NCI-H1048 (cell line): ENCODE measurements at places on chromosomes 12 and 14.

DNA sequence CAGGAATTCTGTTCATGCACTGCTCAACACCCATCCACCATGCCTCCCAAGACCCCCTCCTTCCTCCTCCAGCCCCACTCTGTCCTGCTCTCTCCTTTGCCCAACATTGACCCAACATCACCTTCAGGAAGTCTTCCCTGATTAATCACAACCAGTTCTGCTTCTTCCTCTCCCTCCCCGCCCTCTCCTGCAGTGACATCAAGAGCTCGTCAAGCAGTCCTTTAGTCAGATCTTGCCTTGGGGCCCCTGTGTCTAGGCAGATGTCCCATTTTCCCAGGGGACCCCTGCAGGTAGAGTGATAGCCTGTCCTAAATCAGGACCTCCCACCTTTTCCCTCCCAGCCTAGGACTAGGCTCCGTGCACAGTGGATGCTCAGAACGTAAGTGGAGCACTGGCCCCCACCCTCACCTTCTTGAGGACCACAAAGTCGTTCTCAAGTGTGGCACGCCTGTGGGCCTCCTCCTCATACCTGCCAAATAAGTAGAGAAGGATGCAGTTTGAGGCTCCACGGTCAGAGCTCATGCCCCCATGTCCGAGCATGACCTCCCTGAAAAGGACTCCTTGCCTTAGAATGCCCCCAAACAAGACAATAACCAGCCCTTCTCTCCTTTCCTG, 2.3 kb downstream of the KRT78 start:
- DNase-seq, result no peak

- DNase-seq, result no peak
These were observed 18.0 kb upstream of the APPL2 start for GRCh38 chr12:105253866-105254513.

DNA sequence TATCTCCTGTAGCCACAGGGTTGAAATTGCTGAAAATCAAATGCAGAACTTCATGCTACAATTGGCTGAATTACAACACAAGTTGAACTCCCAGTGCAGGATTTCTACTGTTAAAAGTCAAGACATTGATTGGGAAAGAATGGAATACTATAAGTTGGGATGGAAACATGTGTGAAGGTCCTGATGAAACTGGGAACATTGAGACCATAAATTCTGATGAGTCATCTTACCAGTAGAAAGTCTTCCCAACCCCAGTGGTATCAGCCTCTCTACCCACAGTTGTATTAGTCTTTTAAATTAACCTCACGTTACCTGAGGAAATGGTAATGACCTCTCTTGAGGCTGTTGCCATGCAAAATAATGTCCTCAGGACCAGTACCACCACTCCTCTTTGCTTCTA, 27.4 kb upstream of the DYRK2 start:
- DNase-seq, result no peak

DNA sequence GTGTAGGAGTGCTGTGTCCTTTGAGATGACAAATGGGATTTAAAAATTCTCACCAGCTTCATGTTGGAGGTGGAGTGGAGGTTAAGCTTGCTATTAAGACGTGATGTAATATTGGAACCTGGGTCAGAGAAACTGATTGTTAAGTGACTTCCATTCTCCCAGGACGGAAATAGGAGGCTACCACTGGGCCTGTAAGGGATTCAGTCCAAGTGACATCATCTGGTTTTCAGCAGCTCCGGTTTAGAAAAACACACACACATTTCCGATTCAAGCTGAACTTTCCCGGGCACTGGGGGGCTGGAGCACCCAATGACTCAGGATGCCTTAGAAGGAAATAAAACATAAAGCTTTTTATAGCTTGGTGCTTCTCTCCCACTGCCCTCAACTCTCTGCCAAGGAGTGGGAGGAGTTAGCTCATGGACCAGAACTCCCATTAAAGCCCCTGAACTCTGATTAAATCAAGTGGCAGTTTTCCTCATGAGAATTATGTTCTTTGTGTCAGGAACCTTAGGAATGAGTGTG, 12.4 kb downstream of the CALM1 start:
- no peak for DNase-seq

DNA sequence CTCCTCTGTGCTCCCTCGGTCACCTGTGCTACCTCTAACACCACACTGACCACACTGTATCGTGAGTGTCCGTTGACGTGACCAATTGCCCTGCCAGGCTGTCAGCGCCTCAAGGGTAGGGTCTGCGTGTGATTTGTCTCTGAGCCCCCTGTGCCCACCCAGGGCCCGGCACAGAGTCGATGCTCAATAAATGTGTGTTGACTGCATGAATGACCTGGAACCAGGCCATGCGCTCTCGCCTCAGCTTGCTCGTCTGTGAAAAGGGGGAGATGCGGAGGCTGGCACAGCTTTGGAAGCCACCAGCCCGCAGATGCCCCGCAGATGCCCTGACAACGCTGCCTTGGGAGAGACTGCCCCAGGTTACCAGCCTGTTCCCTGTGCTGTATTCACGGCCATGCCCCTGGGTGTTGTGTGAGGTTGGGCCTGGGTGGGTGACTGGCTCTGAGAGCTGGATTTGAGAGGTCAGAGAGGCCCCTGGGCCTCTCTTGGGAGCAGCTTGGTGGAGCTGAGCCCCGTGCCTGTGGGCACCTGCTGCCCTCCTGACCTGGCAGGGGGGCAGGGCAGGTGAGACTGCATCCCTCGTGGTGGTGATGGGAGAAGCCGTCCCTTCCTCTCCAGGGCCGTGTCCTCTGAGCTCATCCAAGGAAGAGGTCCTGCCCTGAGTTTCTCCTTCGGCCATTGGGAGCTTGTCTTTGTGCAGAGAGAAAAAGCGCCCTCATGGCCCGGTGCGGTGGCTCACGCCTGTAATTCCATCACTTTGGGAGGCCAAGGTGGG, 43.2 kb downstream of the CYP46A1 start:
- no peak for DNase-seq

DNA sequence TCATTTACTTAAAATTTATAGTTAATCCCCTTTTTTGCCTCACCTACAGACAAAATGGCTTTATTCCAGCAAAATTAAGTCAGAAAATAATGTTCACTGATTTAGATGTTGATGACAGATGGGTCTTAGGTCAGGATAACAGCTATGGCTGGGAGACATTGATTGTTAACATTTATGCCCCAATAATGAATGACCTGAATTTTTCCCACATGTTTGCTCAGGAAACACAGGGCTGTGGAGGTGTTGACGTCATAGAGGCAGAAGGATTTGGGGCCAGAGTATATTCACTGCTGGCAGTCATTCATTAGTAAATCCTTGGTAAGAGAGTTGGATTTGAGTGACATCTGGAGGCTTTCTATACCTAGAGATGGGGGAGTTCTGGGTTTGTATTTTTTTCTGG, 121.3 kb downstream of the PDE3A start:
- no peak for DNase-seq

DNA sequence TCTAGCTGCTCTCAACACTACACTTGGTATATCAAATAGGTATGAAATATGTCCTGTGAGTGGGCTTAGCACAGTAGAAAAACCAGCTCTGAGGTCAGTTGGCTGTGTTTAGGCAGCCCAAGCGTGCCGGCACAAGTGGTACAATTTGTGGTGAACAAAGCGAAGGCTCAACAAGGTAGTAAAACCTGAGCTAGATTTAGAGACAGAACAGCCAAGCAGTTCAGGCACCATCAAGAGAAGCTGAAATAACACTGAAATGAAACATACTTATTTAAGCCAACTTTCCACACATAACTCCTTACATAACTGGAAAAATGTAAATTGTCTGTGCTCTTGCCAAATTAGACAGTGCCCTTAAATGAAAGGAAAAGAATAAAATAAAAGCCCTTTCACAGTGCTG, 596.8 kb upstream of the FBXO33 start:
- no peak for DNase-seq

DNA sequence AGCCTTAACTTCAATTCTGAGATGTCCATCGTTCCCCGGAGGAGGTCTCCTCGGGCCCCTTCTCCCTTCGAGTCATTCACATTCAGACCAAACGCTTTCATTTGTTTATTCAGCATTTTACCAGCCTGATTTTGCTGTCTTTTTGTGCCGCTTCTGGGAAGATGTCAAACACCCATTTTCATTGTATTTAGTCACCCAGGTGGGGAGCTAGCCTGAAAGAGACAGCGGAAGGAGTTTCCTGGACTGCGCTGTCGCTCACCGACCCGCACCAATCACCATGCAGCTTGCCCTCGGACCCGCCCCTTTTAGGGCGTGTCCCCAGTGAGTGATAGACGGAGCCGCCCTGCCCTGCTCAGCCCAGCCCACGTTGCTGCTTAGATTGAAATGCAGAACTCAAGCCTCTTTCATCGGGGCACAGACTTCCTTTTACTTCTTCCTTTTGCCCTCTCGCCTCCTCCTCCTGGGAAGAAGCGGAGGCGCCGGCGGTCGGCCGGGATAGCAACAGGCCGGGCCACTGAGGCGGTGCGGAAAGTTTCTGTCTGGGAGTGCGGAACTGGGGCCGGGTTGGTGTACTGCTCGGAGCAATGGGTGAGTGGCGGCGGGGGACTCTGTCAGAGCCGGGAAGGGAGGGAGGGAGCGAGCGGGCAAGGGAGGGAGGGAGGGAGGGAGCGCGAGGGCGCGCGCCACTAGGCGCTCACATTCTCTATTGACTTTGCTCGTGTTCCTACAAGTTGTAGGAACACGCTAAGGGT, at the start of gene PAX9:
PAX9 (plus strand) TSS at position 355 of the 752 bp plus-strand sequence; CDS start at position 585, 230 bp downstream.
- peak; percentile 78 for DNase-seq

- DNase-seq, result no peak
These were observed 423 bp downstream of the FGD6 start for GRCh38 chr12:95216711-95217376.

DNA sequence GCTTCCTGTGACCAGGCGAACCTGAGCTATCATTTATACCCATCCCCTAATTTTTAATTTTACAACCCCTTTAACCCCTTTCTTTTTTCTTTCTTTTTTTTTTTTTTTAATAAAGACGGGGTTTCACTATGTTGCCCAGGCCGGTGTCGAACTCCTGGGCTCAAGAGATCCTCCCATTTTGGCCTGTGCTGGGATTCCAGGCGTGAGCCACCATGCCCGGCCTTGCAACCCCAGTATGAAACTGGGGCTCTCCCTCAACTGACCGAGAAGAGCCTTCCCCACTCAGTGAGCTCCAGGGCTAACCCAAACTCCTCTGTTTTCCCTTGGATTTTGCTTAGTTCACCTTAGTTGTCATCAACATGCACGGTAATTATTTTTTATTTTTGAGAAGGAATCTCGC, 992 bp downstream of the CPSF2 start:
- DNase-seq, result no peak

- no peak for DNase-seq
These were observed 10.4 kb downstream of the ATG2B start for GRCh38 chr14:96352708-96353107.

DNA sequence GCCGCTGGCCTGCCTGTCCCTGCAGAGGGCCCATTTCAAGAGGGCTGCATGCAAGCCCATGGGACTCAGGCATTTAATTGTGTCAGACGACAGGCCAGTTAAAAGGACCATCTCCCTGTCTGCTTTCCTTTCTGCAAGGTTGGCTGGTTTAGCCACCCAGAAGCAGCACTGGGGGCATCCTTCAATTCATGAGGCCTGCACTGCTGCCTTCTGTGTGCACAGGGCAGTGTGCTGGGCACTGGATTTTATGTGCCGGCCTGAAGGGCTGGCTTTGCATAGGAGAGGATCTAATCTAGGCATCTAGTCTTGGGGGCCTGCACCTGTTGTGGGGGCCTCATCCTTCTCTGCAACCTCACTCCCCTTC, 114.1 kb upstream of the FKBP4 start:
- DNase-seq, result no peak

DNA sequence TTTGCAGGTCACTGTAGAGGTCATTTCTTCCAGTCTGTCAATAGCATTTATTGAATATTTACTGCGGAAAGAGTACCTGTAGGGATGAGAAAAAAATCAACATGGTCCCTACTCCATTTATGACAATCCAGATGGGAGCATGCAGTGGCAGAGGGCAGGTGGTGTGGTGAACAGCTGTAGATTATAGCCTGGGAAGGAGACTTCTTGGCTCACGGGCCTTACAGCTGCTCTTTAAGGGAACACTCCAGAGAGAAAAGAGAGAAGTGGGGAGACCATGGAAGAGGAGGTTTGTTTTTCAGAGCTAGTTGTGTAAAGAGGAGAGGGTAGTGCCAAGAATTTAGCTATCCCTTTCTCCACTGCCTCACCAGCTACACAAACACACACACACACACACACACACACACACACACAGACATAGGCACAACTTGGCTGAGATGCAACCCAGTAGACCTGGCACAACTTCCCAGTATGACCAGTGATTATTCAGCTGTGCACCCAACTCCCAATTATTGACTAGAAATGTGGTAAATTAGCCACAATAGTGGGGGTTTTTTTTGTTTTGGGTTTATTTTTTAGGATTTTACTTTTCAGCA, 41.0 kb downstream of the GPHB5 start:
- DNase-seq, result no peak

- DNase-seq, result no peak
These were observed 15.9 kb downstream of the FAM181A start for GRCh38 chr14:93943052-93943451.

DNA sequence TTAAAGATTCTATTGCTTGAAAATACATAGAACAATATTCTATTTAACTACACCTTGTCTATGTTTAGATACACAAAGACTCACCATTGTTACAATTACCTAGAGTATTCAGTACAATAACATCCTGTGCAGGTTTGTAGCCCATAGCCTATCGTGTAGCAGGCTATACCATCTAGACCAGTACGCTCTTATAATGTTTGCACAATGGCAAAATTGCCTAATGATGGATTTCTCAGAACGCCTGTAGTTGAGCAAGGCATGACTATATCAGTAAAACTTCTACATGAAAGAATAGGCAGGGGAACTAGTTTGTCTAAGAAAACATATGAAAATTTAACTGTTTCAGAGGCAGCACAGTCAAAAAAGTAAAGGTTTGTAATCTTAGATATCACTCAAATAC, 375.9 kb downstream of the DAD1 start:
- no peak for DNase-seq

GRCh38 chr12:101969-102878, 35.7 kb downstream of the IQSEC3 start:
- no peak for DNase-seq

DNA sequence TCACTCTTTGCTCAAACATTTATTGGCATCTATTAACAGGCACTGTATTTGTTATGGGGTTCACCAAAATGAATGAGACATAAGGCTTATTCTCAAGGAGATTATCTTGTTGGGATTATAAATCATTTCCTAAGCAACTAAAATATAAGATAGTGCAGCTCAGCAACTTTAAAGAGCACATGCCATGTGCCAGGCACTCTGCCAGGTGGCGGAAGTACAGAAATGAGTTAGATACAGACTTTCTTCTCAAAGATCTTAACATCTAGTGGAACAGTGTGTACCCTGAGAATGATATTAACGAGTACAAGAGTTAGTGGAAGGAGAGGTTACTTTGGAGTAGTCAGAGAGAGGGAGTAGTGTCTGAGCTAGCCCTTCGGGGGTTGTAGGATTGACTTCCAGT, 28.4 kb upstream of the TOMM20L start:
- DNase-seq, result no peak

GRCh38 chr14:30559638-30560091, 707 bp downstream of the G2E3 start:
- DNase-seq, result no peak

GRCh38 chr14:70811050-70811449, 1.7 kb upstream of the MAP3K9 start:
- no peak for DNase-seq

- no peak for DNase-seq
These were observed 67.7 kb downstream of the ZC3H14 start for GRCh38 chr14:88630565-88630964.
